ENCODE measurements at places on chromosomes 16 and 17.
A peak's percentile ranks its signal among the peaks of the same experiment; 100 is the strongest.

DNA sequence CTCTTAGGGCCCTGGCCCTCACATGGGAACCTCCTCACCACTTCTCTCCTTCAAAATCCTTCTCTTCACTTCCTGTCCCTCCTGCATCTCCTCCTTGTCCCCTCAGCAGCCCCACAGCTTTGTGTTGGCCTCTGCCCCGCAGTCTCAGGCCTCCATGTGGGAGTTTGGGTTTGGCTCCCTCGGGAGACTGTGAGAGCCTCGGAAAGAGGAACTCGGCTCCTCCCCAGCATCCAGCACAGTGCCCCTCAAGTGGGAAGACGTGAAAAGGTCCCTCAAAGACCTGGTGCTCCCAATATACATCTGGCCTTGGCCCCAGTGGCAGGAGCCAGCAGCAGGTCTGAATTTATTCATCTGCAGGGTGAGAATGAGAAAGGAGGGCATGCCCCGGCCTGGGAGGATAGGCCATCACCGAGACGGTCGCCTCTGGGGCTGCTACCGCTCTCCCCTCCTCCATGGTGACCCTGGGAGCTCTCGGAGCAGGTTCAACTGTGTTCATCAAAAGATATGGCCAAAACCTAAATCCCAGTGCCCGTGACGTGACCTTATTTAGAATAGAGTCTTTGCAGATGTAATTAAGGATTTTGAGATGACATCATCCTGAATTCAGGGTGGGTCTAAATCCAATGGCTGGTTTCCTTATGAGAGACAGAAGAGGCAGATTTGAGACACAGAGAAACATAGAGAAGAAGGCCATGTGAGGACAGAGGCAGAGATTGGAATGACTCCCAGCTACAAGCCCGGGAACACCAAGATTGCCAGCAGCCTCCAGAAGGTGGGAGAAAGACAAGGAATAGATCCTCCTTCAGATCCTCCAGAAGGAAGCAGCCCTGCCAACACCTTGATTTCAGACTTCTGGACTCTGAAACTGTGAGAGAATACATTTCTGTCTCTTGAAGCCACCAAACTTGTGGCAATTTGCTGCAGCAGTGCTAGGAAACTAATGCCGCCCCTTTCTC, 135.1 kb downstream of the MRM1 start:
- DNase-seq, result no peak

- DNase-seq, result no peak
Measured at GRCh38 chr16:66254106-66254505, 112.4 kb upstream of the CDH5 start.

DNA sequence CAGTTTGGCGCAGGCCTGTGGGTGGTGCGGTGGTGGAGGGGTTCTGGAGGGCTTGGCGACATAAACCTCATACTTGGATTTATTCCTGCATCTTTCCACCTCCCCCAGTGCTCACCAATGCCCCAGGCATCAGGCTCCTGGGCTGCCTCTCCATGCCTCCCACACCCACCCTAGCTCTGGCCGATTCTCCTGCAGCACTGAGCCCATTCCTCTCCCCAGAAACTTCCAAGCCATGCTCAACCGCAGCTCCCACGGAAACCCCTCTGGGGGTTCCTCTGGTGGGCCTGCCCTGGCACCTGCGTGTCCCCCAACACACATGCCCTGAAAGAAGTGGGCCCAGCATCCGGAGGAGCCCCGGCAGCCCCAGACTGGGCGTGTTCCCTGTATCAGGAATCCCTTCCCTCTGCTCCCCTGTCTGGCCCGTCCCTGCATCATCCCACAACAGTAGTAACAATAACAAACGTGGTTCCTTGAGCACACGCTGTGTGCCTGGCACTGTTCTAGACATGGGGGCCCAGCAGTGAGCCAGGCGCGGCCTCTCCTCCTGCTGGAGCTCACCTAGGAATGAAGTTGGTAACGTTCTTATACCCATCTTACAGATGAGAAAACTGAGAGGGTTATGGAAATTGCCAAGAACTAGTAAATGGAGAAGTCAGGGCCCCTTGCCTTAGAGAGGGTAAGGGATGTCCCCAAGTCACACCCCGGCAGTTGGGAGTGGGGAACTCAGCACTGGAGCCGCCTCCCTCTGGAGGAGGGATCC, 2.3 kb downstream of the PRSS21 start:
- DNase-seq, result no peak

DNA sequence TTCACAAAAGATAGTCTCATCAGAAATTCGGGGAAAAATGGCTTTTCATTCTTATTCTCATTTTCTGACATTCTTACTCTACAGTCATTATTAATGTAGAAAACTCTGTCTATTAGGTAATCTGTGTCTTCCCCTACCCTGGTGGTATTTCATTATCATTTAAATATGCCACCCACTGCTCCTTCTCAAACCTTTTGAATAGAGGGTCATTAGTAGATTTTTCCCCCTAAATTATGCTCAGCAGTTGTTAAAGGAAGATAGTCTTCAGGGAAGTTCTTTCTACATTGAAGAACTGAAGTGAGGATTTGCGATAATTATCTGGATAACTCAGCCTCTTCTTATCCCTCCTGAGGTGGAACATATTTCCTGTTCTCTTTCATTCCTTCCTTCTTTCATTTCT, 989.5 kb upstream of the RBFOX1 start:
- DNase-seq, result no peak

DNA sequence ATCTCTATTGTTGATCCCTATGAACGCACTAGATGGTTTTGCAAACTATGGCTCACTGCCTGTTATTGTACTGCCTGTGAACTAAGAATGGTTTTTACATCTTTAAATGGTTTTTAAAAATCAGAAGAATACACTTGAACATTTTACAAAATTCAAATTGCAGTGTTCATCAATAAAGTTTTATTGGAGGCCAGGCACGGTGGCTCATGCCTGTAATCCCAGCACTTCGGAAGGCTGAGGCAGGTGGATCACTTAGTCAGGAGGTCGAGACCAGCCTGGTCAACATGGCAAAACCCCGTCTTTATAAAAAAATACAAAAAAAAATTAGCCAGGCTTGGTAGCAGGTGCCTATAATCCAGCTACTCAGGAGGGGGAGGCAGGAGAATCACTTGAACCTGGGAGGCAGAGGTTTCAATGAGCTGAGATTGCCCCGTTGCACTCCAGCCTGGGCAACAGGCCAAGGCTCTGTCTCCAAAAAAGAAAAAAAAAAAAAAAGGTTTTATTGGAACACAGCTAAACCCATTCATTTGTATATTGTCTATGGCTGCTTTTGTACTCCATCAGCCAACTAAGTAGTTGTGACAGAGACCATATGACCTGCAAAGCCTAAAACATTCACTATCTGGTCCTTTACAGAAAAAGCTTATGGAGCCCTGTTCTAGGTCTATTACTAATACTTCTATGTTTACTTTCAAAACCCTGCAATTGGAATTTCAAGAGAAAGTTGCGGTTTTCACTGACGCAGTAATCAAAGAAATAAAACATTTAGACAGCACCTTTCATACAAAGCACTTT, 18.9 kb downstream of the IKZF3 start:
- DNase-seq, result no peak

DNA sequence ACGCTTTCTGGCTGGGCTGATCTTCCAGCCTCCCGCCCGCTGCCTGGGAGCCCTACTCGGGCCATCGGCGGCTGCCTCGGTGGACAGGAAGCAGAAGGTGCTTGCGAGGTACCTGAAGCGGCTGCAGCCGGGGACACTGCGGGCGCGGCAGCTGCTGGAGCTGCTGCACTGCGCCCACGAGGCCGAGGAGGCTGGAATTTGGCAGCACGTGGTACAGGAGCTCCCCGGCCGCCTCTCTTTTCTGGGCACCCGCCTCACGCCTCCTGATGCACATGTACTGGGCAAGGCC, 30.7 kb downstream of the CIITA start:
- DNase-seq, result no peak

DNA sequence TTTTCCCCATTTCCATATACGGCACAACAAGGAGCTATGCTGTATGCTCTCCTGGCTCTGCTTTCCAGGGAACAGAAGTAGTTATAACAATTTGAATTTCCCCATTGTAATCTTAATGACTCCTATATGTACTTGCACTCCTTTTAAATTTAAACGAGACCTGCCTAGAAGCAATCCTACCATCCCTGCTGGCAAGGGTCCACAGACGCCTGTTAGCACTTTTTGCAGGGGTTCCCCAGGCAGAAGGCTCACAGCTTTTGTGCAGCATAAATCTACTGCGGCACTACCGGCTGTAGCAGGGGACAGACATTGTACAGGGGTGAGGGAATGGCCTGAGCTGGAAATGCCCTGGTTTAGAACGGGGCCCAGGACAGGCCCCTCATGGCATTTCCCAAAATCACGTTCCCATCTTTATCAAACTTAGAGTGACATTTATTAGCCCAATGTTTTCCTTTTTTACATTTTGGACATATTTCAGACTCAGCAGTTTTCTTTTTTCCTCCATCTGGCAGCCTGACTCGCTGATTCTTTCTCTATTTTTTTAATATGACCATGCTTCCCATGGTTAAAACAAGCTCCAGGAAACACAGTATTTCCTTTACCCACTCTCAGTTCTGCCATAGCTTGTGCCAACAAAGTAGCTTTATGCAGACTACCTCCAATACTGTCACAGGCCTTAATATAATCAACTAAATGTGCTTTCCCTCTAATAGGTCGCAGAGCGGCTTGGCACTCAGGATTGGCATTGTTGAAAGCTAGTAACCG, 35.4 kb upstream of the USP22 start:
- no peak for DNase-seq

- no peak for DNase-seq
Measured at GRCh38 chr17:6090253-6090652, 20.1 kb downstream of the WSCD1 start.

GRCh38 chr17:37742762-37743611, 1.9 kb downstream of the HNF1B start:
- no peak for DNase-seq

DNA sequence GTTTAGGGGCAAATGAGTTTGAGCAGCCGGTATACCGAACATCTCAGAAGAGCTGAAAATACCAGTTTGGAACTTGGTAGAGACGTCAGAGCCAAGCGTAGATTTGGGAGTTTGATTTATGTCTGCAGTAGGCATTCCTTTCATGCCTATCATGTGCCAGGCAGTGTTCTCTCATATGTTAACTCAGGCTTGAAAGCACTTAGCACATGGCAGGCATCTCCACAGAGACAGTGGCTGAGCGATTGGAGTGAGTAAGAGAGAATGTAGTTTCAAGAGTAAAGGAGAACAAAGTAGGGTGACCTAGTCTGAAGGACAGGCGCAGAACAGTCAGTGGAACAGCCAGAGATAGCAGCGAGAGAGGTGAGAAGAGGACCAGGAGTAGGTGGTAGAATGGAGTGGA, 207.0 kb downstream of the FTO start:
- DNase-seq, result peak; percentile 47

DNA sequence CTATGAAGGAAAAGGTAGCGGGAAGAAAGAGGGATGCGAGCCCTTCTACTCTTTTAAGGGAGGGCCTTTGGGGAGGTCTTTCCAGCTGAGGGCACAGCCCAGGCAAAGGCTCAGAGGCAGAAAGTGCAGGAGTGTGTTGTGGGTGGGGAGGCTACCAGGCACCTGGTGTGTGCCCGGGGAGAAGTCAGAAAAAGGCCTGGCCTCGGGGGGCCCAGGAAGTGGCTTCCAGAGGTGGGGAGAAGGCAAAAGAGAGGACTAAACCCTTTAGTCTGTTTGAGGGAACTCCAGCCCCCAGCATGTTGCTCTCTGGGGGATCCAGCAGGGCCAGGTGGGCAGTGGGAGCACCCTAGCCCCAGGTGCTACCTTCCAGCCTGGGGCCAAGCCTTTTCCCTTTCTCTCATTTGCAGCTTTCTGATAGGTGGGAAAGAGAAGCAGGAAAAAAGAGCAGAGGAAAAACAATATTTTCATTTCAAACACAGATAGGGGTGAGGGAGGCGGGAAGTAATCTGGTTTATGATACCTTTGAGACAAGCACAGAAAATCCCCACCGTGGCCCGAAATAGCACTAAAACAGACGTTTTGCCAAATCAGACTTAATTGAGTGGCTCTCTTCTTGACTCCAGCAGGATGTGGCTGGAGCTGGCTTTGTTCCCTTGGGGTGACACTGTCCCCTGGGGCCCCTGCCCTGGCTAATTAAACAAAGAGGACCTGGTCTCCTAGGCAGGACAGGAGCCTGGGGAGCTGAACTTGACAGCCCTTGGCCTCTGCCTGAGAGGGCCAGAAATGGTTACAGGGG, 10.4 kb downstream of the RAI1 start:
- DNase-seq, result no peak

DNA sequence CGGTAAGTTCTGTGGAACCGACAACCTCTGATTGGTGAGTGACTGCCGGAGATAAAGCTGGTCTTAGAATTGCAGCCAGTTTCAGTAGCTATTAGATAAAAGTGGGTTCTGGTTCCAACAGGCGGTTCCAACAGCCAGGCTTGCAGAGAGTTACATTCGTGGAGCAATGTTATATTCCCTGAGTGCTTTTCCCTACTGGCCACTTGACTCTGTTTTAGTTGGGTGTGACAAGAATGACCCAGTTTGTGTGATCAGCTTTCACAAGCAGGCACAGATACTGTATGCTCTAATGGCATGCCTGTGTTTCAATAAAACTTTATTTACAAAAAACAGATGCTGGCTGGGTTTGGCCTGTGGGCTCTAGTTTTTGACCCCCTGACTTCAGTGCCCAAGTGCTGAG, 196.6 kb downstream of the SNX29 start:
- no peak for DNase-seq

- DNase-seq, result no peak
Measured at GRCh38 chr17:75407655-75408352, 2.3 kb upstream of the GRB2 start.

DNA sequence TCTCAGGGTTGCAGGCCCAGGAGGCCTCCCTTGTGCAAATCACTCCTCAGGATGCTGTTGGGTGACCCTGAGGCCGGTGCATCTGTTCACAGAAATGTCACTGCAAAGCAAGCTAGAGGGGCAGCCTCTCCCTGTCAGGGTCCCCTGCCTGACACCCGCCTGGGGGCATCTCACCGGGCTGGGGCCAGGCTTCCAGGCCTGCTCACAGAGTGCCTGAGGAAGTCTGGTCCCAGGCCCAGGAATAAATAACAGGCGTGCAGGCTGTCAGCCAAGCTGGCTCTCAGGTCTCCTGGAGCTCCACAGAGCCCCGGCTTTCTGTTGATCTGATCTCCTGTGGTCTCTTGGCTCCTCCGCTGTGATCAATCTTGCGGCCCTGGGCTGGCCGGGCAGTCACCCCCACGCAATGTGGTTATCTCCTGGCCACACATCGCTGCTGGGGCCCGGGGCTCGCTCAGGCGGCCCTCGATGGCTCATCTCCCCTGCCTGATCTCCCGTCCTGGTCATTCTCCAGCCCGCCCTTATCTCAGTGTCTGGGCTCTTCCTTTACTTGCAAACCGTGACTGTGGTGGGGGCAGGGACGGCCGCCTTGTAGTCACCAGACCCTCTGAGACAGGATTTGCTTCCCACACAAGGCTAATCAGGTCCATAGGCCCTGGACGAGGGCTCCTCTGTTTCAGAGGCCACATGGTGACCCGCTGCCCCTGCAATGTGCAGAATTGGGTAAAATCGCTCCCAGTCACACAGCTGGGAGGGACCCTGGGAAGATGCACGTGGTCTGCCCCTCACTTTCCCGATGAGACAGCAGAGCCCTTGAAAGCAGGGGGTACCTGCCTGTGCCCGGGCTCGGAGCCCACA, 231.2 kb upstream of the GSE1 start:
- no peak for DNase-seq
